ENCODE measurements at places on chromosomes 7 and 10. TPM values are rescaled to one million over a fixed set of nuclear protein-coding genes. Genes with fewer than 3 reads are reported as not detected.

The ANKRD30A gene
- 0.09 TPM for total RNA-seq

The INSYN2A gene
- not detected for total RNA-seq

The ADAP1 gene
- total RNA-seq: 42.8 TPM

The GIMAP6 gene
- 32.7 TPM for total RNA-seq

The PLXNA4 gene
- 9.0 TPM for total RNA-seq

- DNase-seq: no peak
Measured at GRCh38 chr10:20897146-20897825, at the start of gene NEBL. NEBL (minus strand) TSS chr10:20897311; CDS start chr10:20897205, 106 bp downstream.

GRCh38 chr10:102504179-102504975 is 605 bp downstream of the SUFU start:
- peak; percentile 75 for DNase-seq

DNA sequence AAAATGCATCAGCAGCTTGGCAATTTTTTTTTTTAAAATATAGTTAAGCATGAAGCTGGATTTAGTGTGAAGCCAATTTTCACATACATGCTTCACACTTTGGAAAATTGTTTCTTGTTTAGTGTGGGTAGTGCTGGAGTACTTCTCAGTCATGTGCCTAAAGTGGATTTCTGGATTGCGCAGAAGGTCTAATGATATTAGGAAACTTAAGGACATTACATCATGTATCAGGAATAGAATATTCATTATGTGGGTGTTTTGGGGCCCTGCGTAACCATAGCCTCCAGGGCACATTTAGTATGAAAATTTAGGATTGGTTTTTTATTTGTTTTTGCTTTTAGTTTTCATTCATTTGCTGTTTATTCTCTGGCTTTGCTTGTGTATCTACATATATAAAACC is 28.8 kb upstream of the BNIP3 start:
- DNase-seq: no peak

DNA sequence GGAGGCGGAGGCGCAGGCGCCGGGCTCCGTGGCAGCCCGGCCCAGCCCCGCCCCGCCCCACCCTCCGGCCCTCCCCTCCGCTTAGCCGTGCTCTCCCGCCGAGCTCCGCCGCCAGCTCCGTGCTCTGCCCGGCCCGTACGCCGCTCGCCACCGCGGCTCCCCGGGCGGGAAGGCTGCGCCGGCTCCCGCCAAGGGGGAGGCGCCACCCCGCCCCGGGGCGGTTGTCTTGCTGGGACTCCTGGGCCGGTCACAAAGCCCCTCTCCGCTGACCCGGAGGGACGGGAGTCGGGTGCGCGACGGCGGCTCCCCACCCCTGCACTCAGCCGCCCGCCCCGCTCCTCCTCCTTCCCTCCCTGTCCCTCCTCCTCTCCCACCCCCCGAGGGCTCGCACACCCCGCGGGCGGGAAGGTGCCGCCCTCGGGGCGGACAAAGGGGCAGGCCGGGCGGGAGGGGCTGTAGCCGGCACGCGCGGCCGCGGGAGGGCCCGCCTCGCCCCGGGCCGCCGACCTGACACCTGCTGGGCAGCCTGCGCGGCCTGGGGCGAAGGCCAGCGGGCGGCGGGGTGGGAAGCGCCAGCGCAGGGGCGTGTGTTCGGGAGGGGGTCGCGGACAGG is 11.5 kb upstream of the SP8 start:
- DNase-seq: peak; percentile 60

DNA sequence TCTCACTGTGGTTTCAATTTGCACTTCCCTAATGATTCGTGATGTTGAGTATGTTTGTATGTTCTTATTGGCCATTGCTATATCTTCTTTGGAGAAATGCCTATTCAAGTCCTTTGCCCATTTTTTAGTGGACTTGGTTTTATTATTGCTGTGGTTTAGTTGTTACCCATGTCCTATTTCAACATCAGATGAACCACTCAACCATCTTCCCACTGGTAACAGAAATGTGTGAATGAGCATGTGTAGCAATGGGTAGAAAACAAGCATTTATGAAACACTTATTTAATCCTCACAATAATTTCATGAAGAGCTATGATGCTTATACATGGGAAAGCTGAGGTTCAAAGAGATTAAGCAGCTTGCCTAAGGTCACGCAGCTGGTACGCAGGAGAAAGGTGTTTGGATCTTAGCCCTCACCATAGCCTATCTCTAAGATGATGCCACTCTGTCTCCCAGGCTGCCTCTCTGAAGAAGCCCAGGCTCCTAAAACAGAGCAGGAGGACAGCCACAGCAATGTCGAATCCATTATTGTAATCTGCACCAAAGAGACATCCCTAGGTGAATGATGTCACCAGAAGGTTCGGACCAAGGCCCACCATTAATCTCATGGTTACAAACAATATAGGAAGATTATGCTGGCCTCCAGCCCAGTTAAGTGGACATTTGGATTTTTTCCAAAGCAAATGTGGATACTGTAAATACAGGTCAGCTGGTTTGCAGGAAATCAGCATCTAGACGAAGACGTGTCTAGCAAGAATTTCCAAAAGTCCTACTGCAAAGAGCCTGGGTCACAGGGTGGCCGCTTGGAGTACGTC is 447.6 kb upstream of the ZMIZ1 start:
- no peak for DNase-seq

GRCh38 chr7:100555701-100556100 is 16.7 kb downstream of the AGFG2 start:
- no peak for DNase-seq
